ENCODE measurements at places on chromosomes 11 and 22.
A peak's percentile ranks its signal among the peaks of the same experiment; 100 is the strongest.

DNA sequence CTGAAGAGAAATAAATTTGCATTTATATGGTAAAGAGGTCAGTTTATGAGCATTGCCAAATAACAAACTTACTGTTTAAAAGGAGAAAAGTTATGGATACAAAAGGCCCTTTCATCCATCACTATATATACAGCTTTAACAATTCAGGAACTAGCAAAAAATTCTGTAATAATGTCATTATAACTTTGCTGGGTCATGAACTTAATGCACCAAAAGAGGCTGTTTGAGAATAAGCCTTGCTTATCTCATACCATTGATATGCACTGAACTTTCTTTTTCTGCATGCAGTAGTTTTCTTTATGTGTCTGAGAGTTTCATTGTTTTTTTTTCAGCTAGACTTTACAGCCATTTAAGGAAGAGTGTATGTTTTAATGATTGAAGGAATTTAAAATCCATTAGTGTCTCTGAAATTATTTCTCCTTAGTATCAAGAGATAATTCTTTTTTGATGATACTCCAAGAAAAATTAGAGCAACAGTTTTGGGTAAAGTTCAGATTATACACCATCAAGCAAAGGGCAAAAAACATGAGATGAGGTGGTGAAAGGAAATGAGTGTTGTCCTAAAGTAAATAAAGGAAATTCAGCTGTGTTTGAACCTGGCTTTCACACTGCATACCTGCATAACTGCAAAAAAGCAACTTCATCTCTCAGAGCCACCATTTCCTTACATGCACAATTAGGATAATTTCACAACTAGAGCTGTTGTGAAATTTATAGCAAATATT, 188.2 kb upstream of the ANO3 start:
- DNase-seq, result no peak

- no peak for DNase-seq
Observed at GRCh38 chr11:65493367-65494176, 5.3 kb upstream of the MALAT1 start.

GRCh38 chr11:74870485-74870884, 78.4 kb downstream of the XRRA1 start:
- DNase-seq, result no peak

- no peak for DNase-seq
Observed at GRCh38 chr11:58494101-58494500, 13.8 kb downstream of the OR5B21 start.

DNA sequence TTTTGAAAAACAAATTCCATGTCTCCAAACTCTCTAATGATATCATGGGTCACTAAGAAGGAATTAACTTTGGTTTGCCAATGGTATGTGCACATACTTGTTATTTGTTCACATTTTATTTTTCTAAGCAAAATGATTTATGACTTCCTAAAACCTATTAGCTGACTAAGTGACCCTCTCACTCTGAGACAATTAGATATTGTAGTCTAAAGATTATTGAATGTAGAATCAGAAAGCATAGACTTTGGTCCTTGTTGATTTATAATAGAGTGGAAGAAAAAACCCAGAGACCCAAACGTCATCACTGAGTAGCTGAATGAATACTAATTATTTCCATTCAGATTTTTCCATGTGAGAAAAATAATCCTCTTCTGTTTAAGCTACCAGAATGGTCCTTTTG, 243.5 kb upstream of the ANO3 start:
- no peak for DNase-seq

- DNase-seq, result peak; percentile 65
Observed at GRCh38 chr11:65315204-65315865, 669 bp downstream of the CDC42EP2 start.

- no peak for DNase-seq
Observed at GRCh38 chr11:75879737-75880136, 64.7 kb downstream of the UVRAG start.

DNA sequence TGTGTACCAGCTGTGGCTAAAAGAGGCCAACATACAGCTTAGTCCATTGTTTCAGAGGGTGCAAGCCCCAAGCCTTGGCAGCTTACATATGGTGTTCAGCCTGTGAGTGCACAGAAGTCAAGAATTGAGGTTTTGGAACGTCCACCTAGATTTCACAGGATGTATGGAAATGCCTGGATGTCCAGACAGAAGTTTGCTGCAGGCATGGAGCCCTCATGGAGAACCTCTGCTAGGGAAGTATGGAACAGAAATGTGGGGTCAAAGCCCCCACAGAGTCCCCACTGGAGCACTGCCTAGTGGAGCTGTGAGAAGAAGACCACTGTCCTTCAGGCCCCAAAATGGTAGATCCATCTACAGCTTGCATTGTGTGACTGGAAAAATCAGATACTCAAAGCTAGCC, 42.2 kb upstream of the PTH start:
- no peak for DNase-seq

DNA sequence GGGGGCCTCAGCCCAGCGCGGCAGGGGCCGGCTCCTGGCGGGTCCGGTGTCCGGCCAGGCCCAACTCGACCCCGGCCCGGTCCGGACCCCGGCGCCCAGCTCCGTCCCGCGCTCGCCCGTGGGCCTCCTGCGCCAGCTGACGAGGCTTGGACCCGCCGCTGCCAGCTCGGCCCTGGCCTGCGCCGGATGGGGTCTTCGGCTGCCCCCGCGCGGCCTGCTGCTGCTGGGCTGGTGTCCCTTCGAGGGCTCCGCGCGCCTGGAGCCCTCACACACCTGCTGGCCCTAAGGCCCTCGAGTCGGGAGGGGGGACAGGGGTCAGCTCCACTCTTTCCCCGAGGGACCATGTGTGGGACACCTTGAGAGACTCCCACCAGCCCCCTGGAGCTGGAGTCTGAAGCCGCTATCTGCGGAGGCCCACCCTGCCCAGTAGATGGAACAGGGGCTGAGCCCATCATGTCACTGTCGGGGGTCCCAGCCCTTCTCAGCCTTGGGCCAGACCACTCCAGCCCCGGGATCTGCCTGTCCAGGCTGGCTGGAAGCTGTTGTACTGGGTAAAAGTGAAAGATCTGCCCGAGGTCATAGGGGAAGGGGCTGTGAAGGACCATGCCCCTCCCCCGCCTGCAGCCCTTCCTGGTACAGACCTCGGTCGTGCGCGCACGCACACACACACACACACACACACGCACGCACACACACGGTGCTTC, 768 bp upstream of the CDKN1C start:
- DNase-seq, result no peak

- no peak for DNase-seq
Observed at GRCh38 chr22:28115426-28115825, 196.4 kb upstream of the PITPNB start.

- no peak for DNase-seq
Observed at GRCh38 chr11:19721176-19721575, 8.5 kb downstream of the NAV2 start.

DNA sequence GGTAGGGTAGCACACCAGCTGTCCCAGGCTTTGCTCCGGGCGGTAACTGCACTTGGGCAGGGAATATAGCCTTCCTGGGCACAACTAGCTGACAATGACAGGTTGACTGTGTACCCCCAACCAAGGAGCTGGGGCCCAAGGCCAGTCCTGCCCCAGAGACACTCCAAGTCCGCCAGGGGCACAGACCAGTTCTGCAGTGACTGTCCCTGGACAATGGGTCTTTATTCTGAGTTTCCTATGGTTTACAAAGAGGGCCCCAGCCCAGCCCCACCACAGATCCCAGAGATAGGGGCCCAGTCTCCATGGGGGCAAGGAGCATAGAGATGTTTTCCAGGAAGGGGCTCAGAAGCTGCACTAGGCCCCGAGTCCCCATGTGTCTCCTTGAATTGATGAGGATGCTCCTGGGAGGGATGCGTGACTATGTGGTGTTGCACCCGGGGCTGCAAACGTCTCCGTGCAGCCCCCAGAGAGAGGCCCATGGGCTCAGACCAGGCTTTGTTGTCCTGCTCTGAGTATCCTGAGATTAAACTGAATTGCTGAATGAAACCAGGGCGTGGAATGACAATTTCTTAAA, 48.4 kb downstream of the CD6 start:
- DNase-seq, result no peak

DNA sequence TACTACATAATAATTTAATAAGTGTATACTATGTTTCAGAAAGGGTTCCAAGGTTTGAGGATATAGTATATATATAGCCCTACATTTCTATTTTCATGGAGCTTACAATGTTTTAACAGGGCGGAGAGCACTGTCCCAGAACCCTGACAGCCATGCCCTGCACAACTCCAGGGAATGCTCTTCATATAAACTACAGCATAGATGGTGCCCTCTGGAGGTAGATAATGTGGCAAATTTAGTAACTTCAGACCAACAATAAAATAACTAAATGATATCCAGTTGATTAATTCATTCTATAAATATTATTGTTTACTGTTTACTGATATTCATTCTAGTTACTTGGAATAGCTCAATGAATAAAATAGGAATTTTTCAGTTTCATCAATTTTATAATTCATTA, 693.7 kb upstream of the CCDC179 start:
- no peak for DNase-seq

DNA sequence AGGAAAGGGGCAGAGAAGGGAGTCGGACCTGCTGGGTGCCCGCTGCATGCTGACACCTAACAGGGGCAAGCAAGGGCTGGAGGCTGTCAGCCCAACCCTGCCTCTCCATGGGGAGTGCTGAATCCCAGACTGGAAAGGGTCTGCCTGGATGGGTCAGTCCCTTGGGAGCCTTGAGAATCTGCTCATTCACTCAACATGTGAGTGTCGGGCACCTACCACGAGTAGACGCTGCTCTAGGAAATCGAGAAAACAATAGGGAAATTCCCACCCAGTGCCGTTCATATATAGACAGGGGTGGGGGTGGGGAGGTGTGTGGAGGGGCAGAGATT, 4.4 kb upstream of the CTSD start:
- no peak for DNase-seq

GRCh38 chr11:31936312-31936711, 125.2 kb upstream of the PAX6 start:
- DNase-seq, result no peak

DNA sequence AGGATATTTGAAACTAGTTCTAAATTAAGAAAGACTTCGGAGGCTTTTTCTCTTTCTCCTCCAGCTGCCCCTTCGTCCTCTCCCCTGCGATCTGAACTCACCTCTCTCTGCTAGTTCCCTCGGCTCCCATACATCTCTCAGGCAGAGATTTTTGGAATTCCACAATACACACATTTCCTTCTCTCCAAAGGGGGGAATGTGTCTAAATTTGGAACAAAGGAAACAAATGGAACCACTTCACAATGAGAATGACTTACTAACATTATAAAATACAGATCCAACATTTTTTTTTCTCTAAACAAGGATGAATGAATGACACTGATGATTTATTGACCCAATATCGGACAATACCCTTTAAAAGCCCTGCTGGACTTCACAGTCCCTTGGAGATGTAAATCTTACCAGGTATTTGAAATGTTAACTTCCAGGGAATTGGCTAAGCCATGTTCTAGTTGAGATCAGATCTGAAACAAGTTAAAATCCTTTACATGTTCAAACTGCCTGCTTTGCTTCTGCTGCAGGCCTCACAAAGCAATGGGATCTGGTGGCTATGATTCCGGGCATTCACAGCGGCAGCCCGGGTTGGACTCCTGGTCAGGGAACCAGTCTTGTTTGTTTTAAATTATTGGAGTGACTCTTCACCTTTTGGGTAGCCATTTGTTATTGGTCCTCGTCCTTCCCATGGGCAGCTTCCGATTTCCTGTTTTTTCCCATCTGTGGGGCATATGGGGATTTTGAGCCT, 20.5 kb upstream of the GSTP1 start:
- no peak for DNase-seq

DNA sequence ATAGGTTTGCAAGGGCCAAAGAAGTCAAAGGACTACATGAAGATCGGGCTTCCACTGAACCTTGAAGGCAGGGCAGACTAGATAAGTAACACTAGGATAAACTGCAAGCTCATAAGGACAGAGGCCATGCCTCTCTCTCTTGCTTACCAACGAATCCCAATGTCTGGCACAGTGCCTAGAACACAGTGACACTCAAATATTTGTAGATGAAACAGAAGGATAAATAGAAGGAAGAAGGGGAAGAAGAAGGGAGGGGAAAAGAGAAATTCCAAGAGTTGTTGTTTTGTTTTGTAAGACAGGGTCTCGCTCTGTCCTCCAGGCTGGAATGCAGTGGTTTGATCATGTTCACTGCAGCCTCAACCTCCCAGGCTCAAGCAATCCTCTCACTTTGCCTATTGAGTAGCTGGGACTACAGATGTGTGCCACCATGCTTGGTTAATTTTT, 26.9 kb downstream of the SIK3 start:
- no peak for DNase-seq

GRCh38 chr11:79237703-79238102, 203.1 kb downstream of the TENM4 start:
- no peak for DNase-seq

DNA sequence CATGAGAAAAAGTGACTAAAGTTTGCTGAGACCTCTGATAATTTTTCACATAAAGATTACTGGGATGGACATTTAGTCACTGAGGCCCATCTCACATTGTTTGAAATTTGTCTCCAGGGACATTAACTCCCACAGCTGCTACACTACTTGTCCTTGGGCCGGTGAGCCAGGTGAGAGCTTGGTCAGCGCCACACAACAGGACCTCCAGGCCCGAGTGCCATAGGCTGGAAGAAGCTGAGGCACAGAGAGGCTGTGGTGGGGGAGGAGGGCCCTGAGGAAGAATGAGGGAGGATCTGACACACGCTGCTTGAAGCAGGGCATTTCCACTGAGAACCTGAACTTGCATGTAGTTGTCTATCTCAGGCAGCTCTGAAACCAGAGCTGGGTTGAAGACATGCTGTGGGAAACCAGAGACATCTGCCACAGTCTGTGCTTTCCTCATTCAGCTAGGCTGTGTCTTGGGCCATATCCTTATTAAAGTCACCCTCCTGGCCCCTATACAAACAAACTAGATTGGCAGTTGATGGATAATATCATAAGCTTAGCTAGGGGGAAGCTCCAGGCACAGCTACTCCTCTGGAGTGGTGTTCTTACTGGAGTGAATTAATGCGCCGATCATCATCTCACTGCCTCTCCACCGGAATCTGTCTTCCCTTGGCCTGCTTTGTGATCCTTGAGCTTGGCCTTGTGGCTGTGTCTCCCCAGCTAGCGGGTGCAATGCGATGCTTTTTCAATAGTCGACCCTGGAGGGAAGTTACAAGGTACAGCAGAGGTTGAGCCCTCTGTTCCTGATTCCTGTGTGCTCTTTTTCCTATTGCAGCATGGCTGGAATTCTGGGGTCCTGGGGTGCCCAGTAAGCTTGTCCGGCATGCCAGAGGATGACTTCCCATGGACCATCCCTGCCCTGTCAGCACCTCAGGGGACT, 225.3 kb upstream of the B3GAT1 start:
- no peak for DNase-seq

GRCh38 chr11:107247167-107247861, 210.3 kb downstream of the CWF19L2 start:
- no peak for DNase-seq

All from activated naive CD4-positive, alpha-beta T cell (primary cell).